ENCODE measurements at places on chromosomes 2 and 18.

- peak; percentile 27 for DNase-seq
Observed at GRCh38 chr2:10305254-10305635, 2.5 kb downstream of the HPCAL1 start.

GRCh38 chr2:178804791-178805190 is 2.4 kb downstream of the TTN start:
- DNase-seq, result no peak

- peak; percentile 81 for DNase-seq
Observed at GRCh38 chr2:218397820-218398436, 1.7 kb upstream of the CTDSP1 start.

DNA sequence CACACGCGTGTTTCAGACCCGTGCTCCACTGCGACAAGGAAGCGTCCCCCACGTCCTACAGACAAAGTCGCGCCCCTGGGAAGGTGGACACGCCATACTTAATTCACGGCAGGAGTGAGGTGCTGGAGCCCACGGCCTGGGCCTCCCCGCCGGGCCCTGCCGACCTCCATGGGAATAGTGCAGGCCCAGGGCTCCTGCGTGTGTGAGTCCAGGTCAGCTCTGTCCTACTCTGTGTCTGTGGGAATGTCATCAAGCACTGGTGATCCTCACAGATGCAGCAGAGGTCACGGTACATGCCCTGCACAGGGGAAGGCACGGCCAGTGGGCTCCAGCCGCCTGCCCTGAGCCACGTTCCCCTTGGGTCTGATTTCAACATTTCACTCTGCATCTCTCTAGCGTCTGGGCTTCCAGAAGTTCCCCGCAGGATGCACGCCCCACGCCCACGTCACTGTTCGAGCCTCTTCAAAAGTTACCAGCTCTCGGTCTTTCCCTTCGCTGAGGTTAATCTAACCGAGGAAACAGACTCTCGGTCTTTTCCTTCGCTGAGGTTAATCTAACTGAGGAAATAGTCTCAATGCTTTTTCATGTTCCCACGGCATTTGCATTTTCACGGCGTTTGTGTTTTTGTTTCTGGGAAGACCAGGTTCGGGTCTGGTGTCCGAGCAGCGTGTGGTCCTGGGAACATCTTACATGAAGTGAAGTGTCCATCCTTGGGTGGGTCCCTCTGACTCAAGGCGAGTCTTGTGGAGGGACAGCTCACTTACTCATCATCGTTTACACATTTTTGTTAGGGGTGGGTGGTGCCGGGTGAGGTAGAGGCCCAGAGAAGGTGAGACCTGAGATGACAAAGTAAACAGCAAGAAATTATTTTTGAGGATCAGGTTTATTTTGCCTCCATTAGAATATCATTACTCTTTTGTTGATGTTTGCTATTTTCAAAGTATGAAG is 157.3 kb upstream of the ALKAL2 start:
- no peak for DNase-seq

DNA sequence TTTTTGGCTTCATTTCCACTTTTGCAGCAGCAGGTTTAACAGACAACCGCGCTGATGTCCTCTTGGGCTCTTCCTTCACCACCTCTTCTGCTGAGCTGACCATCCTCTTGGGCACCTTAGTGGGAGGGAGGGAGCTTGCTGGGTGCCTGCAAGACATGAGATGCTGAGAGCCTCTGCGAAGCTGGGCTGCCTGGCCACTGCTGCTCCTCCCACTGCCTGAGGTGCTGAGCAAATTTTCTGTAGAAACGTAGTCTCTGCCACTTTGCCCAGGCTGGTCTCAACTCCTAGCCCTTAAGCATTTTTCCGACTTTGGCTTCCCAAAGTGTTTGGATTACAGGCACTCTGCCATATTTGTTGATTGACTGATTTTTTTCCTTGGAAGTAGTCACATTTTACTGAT is 422.2 kb upstream of the MC4R start:
- DNase-seq, result no peak

- DNase-seq, result no peak
Observed at GRCh38 chr18:49380801-49381200, 79.6 kb downstream of the DYM start.

GRCh38 chr2:149562324-149562723 is 25.3 kb downstream of the MMADHC start:
- DNase-seq, result no peak

DNA sequence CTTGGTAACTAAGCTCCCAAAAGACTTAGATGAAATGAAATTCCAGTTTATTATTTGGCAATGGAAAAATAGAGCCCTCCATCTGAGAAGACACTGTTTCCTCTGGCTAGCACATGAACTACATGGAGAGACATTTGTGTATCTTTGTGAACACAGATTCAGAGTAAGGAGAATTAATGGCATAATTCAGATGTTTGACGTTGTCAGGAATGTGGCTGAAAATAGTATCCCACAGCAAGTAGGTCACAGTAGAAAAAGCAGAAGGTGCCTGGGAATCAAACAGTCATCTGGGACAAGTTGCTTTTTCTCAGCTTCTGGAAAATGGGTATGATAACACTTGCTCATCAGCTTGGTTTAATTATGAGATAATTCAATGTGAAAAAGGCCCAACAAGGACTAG is 288.6 kb downstream of the PTPRM start:
- no peak for DNase-seq

GRCh38 chr2:1731447-1731962 is 12.8 kb downstream of the PXDN start:
- peak; percentile 24 for DNase-seq

GRCh38 chr2:216621292-216621691 is 11.9 kb upstream of the IGFBP2 start:
- DNase-seq, result no peak

DNA sequence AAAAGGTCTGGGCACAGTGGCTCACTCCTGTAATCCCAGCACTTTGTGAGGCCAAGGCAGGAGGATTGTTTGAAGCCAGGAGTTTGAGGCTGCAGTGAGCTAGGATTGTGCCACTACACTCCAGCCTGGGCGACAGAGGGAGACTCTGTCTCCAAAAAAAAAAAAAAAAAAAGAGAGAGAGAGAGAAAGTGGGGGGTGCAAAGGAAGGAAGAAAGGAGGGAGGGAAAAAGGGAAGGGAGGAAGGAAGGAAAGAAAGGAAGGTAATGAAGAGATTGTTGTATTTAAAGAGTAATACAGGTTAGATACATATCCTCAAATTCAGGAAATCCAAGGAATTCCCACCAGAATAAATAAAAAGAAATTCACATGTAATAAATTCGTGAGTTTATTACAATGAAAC is 19.5 kb downstream of the C2orf81 start:
- DNase-seq, result no peak

DNA sequence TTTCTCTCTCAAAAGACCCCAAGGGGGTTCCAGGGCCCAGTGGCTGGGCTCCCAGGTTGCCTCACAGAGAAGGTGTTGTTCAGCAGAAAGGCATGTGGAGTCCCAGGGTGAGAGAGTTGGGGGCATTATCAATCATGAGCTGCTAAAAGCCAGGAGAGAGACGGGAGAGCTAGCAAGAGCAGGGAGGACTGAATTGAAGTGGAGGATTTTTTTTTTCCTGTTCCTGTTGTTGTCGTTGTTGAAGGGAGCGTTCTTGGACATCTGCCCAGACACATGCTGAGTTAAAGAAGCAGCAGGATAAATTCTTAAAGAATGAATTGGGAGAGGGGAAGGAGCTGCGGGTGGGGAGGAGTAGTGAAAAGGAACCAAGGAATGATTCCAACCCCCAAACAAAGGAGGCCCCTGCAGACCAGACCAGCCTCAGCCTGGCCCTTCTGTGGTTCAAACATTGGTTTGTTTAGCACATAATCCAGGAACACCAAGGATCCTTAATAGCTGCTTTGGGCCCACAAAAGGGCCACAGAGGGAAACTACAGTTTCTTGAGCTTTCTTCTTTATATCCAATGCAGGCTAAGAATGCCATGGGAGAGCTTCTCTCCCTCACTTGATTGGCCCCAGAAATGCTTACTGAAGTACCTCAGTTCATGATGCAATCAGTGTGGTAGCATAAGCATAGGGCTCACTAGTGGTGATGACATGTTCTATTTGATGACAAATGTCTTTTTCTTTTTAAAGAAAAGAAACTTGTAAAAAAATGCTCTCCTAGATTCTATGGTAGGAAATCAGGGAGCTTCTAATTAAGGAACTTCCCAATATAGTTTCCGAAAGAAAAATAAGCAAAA is 146.0 kb downstream of the SETBP1 start:
- no peak for DNase-seq

- DNase-seq, result no peak
Observed at GRCh38 chr2:156935616-156936015, 321.9 kb upstream of the GALNT5 start.

GRCh38 chr2:230537531-230537976 is 121.6 kb downstream of the SP100 start:
- DNase-seq, result no peak

DNA sequence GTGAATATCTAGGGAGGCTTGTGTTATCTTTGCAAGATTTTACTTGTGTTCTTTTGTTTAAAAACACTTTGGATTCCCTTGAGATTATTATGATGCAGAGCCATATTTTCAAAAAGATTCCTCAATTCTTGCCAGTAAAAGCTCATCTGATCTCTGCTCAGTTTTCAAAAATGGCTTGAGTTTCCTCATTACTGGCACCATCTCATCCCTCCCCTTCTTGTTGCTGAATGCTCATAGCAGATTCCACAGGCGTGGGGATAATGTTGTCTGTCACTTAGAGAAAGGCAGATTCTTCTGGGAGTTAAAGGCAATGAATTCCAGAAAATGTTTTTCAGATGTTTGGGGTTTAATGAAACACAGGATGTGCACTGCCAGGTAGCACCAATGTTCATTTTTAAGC is 170.4 kb upstream of the TANK start:
- DNase-seq, result no peak

GRCh38 chr2:124264551-124265091 is 239.5 kb downstream of the CNTNAP5 start:
- DNase-seq, result no peak

- no peak for DNase-seq
Observed at GRCh38 chr18:6022074-6022444, 126.7 kb upstream of the TMEM200C start.

GRCh38 chr2:116696223-116696622 is 1118.3 kb upstream of the DDX18 start:
- no peak for DNase-seq

GRCh38 chr2:10056439-10056838 is 13.1 kb downstream of the KLF11 start:
- peak; percentile 29 for DNase-seq

GRCh38 chr2:162007447-162008040 is 66.5 kb downstream of the DPP4 start:
- DNase-seq, result no peak

DNA sequence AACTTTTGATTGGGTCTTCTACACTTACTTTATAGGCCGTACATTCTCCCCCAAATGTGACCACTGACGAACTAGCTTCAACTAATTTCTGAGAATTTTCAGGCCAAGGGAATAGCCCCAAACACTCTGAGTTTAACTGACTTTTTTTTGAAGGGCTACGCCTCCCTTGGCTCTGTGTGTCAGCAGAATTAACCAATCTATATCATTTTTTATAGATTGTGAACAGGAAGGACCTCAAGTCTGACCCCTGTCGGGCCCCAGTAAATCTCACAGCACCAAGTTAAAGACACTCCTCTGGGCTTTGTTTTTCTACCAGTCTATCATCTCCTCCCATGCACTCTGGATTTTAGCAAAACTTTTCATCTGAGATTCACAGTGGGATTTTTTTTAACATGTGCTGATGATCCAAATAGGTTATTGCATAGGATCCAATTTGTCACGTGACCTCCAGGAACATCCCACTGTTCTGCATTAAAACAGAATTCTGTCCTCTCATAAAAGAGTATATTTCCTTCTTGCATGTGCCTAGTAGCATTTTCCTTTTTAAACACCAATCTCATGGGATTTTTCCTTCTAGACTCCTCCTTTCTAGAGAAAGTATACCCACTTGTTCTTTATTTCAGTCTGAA is 307.1 kb downstream of the OSR1 start:
- no peak for DNase-seq

DNA sequence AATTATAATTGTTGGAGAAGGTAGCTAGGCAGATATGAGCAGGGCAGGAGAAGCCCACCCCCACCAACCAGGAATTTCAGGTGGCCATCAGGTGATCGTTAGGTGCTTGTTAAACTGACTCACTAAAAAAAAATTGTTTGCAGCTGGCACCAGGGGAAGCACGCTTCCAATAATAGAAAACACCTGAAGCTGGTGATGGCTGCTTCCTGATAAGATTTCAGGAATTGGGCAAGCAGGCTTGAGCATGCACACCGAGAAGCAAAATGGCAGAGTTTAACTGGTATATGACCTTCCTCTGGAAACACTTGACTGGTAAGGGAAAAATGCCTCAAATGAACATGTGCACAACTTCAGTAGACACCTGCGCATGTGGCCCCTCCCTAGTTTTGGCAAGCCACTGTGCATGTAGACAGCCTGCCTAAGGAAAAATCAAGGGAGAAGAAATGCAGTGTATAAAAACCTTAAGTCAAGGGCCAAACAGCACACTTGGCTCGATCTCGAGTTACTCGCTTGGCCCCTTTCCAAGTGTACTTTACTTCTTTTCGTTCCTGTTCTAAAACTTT is 292.8 kb downstream of the CCDC85A start:
- no peak for DNase-seq

DNA sequence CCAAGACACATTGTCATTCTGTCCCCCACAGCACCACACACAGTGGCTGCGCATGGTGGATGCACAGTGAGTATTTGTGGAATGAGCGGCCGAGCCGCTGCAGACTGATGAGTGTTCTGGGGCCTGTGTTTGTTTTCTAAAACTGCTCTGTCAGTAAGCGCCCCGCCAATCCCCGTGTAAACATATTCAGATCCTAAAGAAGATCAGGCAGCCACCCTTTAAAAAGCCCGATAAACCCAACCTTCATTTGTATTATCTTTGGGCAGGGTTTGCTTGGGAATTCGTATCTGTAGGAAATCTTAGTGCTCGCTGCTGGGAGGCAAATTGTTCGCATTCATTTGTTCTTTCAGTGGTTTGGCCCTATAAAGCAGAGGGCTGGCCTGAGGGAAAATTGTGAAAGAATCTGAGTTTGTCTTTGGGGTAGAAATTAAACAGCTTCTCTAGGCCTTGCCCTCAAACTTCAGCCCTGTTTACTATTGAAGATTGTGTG is 68.6 kb downstream of the TGOLN2 start:
- no peak for DNase-seq

DNA sequence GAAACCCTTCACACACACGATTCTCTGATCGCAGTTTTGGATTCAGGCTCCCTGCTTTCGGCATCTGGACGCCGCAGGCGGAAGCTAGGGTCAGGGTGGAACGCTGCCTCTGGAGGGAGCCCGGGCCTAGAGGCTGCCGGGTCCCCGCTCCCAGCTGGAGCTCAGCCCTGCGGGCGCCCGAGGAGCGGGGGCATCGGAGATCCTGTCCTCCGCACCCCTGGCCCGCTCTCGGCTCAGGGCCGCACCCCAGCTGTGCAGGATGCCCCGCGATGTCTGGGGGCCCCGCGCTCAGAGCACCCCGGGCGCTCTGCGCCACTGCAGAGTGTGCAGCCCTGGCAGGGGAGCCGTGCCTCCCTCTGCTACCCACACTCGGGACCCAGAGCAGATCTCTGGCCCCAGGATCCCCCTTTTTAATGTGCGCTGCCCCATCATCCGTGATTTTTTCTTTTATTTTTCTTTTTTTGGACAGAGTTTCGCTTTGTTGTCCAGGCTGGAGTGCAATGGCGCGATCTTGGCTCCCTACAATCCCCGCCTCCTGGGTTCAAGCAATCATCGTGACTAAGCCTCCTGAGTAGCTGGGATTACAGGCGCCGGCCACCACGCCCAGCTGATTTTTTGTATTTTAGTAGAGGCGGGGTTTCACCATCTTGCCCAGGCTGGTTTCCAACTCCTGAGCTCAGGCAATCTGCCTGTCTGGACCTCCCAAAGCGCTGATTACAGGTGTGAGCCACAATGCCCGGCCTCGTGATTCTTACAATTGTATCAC is 54.8 kb upstream of the TUBA3E start:
- DNase-seq, result peak; percentile 70

- DNase-seq, result peak; percentile 55
Observed at GRCh38 chr2:14626873-14627272, 5.6 kb upstream of the LRATD1 start.
